ENCODE measurements at places on chromosomes 6 and 20.

DNA sequence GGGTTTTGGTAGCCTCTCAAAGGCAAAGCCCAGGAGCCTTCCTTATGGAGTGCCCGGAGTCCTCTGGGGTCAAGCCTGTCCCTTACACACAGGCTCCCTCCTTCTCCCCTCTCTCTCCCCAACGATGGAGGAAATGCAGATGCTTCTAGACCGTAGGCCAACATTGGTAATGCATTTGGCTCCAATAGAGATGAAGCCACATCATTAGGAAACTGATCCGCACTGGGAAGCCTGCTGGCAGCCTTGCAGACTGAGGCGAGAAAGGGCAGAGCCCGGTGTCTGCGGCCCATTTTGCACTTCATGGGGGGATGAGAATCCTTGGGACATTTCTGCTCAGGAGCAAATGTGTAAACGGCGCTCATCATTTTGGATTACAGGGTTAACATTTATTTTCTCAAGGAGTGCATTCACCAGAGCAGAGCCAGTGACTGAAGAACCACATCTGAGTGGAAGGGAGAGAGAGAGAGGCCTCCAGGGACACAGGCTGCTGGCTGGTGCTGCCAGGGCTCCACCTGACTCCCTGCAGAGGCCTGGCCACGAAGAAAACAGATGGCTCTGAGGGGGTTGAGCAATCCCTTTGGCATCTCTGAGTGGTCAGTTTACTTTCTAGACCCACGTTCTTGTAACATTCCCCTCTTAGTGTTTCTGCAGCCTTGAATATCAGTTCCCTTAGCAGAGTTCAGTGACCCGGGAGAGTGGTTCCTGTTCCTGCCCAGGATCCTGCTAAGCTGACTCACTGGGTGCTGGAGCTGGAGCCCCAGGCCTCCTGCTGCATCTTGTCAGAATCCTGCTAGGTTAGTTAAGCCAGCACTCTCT is 4.4 kb upstream of the CST3 start:
- DNase-seq, result no peak

DNA sequence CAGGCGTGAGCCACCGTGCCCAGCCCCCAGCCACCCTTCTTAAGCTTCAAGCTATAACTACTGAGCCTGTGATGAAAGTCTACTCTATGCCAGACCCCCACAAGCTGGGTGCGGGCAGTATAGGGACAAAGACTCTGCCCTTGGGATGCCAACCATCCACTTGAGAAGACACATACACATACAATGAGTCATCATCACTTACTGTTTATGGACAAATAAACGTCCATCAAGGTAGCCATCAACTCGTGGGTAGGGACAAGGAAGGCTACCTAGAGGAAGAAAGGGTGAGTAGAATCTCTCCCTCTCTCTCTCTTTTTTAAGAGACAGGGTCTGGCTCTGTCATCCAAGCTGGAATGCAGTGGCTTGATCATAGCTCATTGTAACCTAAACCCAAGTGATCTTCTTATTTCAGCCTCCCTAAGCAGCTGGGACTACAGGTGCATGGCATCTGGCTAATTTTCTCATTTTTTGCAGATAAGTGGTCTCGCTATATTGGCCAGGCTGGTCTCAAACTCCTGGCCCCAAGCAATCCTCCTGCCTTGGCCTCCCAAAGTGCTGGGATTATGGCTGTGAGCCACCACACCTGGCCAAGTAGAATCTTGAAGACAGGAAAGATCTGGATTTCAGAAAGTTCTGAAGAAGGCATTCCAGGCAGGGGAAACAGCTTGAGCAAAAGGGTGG is 2.6 kb upstream of the TP53INP2 start:
- no peak for DNase-seq

DNA sequence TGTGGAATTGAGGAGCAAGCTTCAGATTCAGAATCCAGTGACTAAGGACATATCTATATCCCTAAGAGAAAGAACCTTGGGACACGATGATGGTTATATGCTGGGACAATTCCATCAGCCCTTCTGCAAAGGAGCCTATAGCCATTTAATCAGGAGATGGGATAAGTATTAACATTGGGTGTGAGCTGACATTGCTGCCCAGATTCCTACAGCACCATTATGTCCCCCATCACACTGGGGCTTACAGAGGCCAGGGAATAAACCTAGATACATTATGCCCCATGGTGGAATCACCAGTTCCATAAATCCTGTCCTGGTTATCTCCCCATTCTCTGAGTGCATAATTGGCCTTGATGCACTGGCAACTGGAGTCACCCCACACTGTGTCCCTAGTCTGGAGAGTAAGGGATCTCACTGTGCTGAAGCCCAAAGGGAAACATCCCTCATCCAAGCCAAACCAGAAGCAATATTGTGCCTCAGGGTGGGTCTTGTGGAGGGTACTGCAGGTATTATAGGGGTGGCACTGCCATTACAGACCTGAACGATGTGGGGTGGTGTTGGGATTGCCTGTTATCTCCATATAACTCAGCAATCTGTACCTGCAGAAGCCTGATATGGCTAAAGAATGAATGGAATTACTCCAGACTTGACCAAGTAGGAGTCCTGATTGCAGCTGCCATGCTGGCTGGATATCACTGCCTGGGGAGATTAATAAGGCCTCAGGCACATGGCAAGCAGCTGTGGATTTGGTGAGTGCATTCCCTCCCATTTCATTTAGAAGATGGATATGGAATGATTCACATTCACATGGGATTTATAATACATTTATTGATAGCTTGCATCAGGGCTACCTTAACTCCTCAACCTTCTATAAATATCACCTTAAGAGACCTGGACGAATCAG is 5.0 kb downstream of the HLA-A start:
- DNase-seq, result no peak

DNA sequence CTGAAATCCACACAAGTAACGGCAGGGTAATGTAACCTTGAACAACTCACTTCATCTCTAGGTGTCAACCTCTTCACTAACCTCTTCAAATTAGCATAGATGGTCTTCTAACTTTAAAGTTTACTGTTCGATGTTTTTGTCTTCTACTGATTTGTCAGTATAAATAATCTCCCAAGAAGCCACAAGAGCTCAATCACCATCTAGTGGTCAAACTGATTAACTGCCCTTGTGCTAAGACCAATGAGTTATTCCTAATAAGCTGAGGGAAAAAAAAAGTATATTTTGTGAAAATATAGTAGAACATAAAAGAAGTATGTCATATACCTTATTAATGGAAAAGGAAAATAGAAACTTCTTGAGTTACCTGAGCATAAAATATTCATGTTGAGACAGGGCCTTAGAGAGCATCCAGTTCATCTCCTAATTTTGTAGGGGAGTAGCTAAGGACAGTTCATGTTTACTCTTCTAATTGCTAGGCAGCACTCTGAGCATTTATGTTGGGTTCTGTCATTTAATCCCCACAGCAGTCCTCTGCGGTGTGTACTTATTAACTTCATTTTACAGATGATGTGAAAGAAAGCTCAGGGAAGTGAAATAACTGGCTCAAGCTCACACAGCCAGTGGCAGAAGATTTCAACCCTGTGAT is 317.1 kb downstream of the ESR1 start:
- no peak for DNase-seq

DNA sequence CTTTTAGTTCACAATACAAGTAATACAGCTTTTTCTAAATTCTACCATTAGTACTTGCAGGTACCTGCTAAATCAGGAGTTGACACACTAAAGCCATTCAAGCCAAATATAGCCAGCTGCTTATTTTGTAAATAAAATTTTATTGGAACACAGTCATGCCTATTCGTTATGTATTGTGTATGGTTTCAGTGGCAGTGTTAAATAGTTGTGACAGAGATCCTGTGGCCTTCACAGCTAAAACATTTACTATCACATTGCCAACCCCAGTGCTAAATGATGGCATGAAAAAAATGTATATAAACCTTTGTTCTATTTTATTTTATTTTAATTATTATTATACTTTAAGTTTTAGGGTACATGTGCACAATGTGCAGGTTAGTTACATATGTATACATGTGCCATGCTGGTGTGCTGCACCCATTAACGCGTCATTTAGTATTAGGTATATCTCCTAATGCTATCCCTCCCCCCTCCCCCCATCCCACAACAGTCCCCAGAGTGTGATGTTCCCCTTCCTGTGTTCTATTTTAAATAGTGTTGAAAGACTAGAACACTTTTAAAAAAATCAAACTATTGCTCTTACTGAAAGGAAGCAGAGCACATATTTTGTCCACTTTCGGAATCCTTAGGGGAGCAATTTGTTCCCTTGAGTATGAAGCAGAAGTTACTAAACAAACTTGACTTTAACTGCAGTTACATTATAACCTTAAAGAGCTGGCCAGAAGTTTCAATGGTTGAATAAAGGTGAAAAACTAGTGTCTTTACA is 115.7 kb downstream of the PRIM2 start:
- no peak for DNase-seq

DNA sequence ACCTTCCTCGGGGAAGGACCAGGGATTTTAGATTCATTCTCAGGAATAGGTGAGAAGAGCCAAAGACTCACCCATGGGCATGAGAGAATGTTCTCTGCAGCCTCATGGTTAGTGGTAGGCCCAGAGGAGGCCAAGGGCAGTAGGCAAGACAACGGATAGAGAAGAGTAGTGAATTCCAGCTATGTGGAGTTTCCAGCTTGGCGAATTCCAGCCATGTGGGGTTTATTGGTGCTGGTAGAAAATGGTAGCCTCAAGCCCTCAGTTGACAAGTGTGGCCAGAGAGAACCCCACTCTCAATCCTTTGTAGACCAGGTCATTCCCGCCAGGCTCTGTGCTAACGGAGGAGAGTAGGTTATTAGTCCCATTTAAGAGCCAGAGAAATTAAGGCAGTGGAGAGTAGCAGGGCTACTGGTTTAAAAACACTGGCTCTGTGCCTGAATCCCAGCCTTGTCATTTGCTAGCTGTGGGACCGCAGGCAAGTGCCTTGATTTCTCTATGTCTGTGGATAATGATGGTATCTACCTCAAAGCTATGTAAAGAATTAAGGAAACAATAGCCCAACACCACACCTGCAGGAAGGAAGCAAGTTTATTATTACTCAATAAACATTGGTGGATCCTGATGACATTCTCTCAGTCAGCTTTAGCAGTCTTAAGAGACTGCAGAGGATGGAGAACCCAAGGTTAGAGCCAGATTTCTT is 2.0 kb upstream of the SLC9A8 start:
- no peak for DNase-seq

DNA sequence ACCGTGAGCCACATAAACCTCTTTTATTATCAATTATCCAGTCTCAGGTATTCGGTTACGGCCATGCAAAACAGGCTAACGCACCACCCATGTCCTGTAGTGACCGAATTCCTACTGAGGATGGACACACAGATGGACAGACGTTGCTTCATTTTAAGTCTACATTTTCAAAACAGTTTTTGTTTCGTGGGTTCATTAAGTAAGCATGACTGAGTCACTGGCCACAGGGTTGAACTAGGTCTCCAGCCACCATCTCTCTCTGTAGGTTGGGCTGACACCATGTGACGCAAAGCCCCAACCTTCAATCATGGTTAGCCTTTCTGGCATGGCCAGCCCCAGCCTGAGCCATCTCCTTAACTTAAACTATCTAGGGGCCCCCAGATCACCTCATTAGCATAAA is 110.0 kb upstream of the SLC22A23 start:
- DNase-seq, result no peak

GRCh38 chr6:88458662-88459061 is 292.5 kb upstream of the CNR1 start:
- DNase-seq, result no peak

All from stimulated activated CD4-positive, alpha-beta T cell treated with anti-CD3 and anti-CD28 coated beads, Interleukin-1b, Interleukin-23, amount 100 ng/mL, for 1 hour (primary cell).